ENCODE measurements at places on chromosomes 16 and 17.
A peak's percentile ranks its signal among the peaks of the same experiment; 100 is the strongest.

DNA sequence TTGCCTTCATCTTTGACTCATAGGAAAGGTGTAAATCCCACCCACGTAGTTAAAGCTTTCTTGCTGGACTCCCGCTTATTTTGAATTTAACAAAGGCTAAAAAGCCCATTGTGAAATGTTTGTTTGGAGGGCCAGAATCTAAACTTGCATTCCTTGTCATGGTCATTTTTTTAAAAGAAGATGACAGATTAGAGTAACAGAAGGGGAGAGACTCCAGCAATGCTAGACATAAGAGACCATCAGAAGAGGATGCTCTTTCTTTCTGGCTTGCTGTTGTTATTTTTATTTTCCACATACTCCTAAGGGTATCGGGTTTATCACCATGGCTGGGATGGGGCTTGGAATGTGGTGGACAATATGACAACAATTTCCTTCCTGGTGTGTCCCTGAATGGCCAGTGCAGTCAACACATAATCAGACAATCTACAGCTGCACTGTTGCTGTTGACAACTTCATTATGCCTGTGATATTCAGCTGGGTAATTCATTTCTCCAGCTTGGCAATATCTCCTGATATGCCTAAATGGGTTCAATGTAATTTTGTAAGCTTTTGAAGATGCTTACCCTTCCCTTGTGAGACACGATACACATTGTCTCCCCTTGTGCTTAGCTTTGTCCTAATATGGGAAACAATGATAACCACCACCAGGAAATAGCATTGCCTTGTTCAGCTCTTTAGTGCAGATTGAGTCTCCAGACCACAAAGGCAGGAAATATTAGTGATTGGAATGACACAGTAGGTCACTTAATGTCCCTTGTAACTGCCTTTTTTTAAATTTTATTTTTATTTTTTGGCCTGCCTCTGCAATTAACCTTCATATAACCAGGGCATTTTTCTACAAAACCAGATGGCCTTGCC lies 164.3 kb downstream of the ANKFN1 start:
- no peak for DNase-seq

- DNase-seq = no peak
These were observed 64.8 kb downstream of the SEC14L1 start for GRCh38 chr17:77205396-77206125.

GRCh38 chr17:44556166-44556831 lies 985 bp upstream of the FZD2 start:
- no peak for DNase-seq

DNA sequence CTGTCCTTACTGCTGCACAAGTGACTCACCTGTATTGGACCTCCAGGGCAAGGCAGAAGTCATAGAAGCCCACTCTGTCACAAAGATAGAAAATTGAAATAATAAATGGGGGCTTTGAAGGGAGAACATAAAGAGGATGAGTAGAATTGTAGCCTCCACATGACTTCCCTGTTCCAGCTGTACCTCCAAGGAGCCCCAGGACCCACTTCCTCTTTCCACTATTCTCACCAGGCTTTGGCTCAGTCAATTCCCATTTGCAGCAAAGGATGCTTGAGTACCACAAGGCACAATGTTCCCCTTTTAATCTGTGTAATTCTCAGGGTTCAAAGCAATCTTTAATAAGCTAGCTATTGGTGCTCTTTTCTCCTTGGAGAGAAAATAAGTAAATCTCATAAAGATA lies 512.1 kb downstream of the TOX3 start:
- no peak for DNase-seq

GRCh38 chr16:58280846-58281301 lies 14.0 kb downstream of the PRSS54 start:
- DNase-seq = no peak

DNA sequence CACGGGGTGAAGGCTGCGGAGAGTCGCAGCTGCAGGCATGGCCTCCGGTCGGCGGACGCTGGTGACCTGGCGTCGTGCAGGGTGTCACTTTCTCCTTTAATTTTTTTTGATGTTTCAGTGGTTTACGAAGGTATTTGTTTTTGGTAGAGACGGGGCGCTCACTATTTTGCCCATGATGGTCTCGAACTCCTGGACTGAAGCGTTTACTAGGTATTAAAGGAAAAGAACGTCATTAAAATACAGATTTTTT lies 17.1 kb downstream of the ZNF213 start:
- DNase-seq = no peak

DNA sequence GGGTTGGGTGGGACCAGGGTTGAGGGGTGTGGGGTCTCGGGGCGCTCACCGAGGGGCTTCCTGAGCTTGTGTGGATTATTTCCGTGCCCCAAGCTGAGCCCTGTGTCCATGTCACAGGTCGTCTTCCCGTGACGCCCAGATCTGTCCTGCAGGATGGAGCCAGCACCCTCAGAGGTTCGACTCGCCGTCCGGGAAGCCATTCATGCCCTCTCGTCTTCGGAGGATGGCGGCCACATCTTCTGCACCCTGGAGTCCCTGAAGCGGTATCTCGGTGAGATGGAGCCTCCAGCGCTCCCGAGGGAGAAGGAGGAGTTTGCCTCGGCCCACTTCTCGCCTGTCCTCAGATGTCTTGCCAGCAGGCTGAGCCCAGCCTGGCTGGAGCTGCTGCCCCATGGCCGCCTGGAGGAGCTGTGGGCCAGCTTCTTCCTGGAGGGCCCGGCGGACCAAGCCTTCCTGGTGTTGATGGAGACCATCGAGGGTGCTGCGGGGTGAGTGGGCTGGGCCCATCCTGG lies 1.0 kb downstream of the TELO2 start:
- DNase-seq = peak; percentile 65

- DNase-seq = no peak
These were observed 470 bp upstream of the GGT6 start for GRCh38 chr17:4560837-4561256.

DNA sequence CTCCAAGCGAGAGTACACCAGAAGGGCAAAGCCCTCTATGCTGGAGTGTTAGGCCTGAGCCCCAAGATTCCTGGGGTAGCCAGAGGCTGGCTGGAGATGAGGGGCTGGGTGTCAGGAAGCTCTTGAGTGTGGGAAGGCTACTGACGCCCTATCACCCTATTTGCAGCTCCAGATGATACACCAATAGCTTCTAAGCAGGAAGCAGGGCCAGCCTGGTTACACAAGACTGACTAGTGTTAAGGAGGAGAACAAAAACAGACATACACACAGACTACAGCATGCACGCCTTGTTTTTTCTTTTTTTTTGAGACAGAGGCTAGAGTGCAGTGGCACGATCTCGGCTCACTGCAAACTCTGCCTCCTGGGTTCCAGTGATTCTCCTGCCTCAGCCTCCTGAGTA lies 15.9 kb downstream of the POLR3K start:
- no peak for DNase-seq

GRCh38 chr17:68792042-68792685 lies 163.0 kb downstream of the ABCA8 start:
- DNase-seq = no peak

DNA sequence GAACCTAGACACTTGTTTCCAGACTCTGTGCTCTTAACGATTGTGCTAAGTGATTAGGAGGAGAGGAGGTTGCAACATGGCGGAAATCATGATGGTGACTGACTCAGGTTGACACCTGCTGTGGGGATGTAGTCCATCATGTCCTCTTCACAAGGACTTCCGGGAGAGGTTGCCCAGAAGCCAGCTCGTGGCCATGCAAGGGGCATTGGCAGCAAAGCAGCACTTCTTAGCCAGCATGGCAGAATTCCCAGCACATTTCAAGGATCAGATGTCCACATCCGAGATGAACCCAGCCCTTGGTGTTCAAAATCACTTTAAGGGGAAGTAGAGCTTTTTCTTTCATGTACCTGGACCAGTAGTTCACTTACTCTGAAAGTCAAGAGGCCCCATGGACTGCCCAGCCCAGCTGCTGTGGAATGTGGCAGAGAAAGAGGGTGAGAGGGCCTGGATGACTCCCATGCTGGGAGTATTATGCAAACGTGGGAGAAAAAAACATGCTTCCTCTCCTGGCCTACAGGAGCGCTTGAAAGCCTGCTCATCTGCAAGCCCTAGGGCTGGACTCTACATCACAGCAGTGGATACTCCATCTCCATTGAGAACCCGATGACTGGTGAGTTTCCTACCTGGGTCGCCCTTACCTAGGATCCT lies 65.5 kb downstream of the IRX6 start:
- DNase-seq = peak; percentile 66

- no peak for DNase-seq
These were observed 55.1 kb downstream of the WNT3 start for GRCh38 chr17:46763416-46763815.

GRCh38 chr17:72622661-72623433 lies 469.6 kb downstream of the SLC39A11 start:
- DNase-seq = no peak

DNA sequence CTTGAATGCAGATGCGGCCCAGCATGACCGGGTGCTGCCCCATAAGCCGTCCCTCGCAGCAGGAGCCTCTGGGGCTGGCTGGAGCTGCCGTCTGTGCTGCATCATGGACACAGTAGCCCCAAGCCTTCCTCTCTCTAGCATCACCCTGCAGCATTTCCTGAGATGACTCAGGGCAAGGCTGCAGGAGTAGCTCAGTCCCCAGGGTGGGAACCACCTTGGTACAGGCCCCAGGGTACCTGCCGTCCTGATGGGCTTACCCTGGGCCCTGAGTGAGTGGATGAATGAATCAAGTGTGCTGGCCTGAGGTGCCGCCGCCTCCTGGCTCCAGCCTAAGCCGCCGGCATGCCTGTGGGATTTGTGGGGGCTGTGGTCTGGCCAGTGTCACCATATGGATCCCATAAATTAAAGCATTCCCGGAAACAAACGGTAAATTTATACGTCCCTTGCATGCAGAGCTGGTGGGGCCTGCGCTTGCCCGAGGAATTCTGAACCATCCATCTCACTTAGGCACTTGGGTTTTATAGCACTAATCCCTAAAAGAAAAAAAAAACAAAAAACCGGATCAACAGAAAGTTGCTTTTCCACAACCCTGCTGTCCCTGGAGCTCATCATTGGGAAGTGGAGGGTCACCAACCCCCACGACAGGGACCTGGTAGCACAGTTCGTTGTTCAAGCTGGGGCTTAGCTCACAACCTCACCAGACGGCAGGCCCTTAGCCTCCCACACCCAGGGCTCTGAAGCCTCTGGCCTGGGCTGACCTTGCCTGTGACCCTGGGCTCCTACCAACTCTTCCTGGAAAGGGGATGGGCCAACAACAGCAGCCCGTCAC lies 242.6 kb upstream of the CIBAR2 start:
- no peak for DNase-seq

DNA sequence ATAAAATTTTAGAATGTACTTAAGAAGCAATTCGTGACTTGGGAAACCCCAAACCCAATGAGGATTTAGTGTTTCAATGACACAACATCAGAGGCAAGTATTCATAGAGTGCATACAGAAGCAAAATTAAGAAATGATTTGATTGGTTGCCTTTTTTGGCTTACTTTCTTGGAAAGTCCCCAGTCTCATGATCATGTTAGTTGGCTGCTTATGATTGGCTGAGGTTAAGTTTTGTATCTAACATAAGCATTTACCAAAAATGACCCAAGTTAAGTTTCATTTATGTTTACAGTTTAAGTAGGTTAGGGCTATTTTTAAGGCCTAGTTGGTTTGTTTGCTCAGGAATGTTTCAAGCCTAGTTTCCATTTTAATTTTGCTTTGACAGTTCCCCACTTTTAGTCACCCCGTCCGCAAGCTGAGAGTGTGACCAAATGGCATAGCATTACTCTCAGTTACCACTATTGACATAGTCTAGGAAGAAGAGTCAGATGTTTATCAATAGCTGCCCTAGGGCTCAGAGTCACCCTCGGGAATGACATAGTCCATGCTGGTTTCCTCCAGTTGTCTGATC lies 36.2 kb downstream of the DGKE start:
- DNase-seq = no peak

DNA sequence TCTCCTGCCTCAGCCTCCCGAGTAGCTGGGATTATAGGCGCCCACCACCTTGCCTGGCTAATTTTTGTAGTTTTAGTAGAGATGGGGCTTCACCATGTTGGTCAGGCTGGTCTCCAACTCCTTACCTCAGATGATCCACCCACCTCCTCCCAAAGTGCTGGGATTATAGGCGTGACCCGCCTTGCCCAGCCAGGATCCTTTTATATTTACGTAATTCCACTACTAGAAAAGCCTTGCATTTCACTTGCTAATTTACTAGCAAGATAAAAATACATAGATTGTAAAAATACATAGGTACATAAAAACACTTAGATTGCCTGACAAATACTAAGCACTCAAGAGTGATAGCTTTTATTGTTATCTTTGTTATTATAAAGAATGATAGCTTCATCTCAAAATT lies 47.5 kb downstream of the GDPD1 start:
- no peak for DNase-seq

Measured in cerebellum (tissue), 4 donors.